ENCODE measurements at places on chromosomes 12 and 14.

- DNase-seq, result no peak
Measured at GRCh38 chr12:83434600-83434999, 747.9 kb downstream of the TMTC2 start.

- no peak for DNase-seq
Measured at GRCh38 chr14:74194506-74195274, 44.6 kb upstream of the VSX2 start.

DNA sequence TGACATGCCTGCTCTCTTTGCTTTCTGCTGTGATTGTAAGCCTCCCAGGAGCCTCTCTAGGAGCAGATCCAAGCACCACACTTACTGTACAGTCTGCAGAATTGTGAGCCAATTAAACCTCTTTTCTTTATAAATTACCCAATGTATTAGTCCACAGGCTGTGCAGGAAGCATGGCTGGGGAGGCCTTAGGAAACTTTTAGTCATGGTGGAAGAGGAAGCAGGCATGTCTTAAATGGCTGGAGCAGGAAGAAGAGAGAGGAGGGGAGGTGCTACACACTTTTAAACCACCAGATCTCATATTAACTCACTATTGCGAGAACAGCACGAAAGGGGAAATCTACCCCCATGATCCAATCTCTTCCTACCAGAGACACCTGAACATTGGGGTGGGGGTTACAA is 108.9 kb downstream of the DERA start:
- no peak for DNase-seq

DNA sequence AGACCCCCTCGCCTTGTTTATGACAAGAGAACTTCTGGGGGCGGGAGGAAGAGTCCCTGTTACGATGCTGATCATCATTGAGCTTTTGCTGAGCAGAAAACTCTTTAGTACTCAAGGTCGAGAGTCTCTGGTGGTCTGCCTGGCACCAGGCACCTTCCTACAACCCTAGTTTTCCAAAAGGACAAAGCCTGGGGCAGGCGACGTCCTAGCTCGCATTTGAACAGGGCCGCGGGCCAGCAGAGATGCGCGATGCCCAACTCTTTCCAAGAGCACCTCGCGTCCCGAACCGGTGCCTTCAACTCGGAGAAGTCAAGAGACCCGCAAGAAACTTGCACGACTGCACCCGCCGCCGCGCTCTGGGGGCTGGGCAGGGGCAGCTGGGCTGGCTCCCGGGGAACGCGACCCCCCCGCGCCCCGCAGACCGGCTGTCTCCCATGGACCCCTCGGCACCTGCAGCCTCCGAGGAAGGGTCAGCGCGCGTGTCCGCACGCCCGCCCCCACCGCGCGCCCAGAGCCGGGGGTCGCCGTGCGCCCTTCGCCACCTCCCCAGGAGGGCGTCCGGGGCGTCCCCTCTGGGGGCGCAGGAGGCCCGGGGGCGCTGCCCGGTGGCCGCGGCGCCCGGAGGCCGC is 377 bp upstream of the BCL7A start:
- peak; percentile 43 for DNase-seq

DNA sequence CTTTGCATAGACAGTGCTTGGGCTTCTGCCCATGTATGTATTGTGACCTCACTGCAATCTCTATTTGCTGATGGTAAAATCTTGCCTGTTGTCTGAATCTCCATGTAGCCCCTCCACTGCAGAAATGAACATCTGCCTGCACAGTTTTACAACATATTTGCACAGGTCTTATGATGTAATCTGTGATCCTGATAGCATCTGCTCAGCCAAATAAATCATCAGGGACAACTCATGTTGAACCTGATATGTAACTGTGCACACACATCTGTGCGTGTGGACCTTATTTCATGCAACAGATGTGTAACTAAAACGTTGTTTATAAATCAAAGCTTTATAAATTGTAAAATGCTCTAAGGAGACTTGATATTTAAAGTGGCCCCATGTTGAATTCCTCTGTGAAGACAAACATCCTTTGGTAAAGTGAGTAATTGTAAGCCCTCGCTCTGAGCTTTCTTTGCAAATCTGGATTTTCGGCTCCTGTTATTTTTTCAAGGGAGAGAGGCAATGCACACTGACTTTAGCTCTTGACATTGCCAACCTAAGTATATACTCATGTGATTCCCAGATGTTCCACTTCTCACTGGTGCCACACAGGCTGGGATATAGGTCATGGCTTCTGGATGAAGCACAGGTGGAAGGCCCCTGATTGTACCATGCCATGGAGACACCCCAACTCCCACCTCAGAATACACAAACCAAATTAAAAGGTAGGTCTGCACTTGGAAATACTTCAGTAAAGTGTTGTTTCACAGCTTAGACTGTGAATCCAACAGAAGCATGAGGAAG is 371.3 kb downstream of the GRIN2B start:
- DNase-seq, result peak; percentile 92

- DNase-seq, result no peak
Measured at GRCh38 chr12:129776977-129777667, 126.7 kb downstream of the TMEM132D start.

GRCh38 chr14:53668897-53669296 is 287.7 kb downstream of the BMP4 start:
- DNase-seq, result no peak
